ENCODE measurements at places on chromosomes 4 and X. TPM values are rescaled to one million over a fixed set of nuclear protein-coding genes. Genes with fewer than 3 reads are reported as not detected.
A peak's percentile ranks its signal among the peaks of the same experiment; 100 is the strongest.

- DNase-seq, result no peak
Measured at GRCh38 chr4:174449152-174449551, 73.1 kb downstream of the HPGD start.

DNA sequence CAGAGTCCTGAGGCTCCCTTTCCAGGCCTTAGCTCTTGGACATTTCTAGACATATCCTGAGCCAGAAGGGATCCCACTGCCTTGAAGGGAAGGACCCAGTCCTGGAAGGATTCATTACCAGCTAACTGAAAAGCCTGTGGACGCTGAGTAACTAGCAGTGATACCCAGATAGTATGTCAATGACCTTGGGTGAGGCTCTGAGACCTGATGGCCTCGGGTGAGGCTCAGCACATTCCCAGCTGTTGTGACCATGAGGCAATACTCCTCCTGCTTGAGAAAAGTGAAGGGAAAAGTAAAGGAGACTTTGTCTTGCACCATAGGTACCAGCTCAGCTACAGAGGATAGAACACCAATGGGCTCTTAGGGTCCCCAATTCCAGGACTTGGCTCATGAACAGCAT is 268.1 kb downstream of the DKK2 start:
- no peak for DNase-seq

- no peak for DNase-seq
Measured at GRCh38 chrX:115679460-115679859, 118.5 kb downstream of the PLS3 start.

DNA sequence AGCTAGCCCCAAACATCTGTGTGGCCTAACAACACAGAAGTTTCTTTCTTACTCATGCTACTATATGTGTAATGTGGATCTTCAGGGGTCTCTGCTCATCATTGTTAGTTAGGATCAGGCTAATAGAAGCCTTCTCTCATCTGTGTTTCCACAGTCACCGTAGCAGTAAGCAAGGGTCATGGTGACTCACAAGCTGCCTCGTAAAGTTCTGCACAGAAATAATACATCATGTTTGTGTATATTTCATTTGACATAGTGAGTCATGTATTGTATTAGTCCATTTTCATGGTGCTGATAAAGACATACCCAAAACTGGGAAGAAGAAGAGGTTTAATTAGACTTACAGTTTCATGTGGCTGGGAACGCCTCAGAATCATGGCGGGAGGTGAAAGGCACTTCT is 38.7 kb downstream of the SLC4A4 start:
- no peak for DNase-seq

DNA sequence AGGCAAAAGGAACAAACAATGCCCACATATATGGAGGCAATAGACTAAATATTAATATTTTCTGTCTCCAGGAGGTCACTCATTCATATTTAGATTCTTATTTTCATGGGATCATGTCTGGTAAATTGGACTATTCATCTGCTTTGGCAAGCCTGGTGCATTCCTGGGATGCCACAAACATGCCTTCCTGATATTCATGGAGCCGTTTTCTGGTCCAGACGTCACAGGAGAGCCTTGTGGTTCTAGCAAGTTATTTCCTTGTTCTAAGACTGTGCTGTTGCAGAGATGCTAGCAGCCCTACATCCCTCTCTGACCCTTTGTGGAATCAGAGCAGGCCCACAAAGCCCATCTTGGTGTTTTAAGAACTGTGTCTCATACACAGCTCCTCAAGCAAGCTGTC is 16.1 kb upstream of the EXOSC9 start:
- DNase-seq, result no peak

GRCh38 chrX:24037729-24038128 is 10.7 kb upstream of the KLHL15 start:
- DNase-seq, result no peak

DNA sequence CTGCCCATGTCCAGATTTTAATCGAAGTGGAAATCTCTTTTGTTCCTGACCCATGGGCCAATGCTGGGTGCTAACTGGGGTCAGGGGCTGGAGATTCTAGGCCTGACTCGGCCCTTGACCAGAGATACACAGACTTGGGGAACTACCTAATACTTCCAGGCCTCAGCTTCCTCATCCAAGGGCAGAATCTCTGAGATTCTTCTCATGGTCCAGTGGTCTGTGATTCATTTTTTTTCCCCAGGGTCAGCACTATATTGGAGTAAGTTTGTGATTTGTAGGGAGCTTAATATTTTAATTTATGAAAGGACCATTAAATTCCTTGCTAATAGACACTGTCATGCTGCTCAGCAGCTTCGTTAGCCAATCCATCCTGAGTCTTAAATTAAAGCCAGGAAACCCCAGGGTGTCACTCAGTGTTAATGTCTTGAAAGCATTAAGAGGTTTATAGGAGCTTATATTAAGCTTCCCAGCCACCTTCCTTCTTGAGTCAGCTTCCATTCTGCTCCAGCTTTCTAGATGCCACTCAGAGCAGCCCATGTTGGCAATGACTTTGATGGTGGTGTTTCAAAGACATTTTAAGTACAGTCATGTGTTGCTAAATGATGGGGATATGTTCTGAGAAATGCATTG is 27.0 kb upstream of the PROM1 start:
- no peak for DNase-seq

- no peak for DNase-seq
Measured at GRCh38 chrX:39772057-39772832, 325.5 kb downstream of the BCOR start.

GRCh38 chr4:10006231-10006600 is 15.1 kb downstream of the SLC2A9 start:
- peak; percentile 65 for DNase-seq

DNA sequence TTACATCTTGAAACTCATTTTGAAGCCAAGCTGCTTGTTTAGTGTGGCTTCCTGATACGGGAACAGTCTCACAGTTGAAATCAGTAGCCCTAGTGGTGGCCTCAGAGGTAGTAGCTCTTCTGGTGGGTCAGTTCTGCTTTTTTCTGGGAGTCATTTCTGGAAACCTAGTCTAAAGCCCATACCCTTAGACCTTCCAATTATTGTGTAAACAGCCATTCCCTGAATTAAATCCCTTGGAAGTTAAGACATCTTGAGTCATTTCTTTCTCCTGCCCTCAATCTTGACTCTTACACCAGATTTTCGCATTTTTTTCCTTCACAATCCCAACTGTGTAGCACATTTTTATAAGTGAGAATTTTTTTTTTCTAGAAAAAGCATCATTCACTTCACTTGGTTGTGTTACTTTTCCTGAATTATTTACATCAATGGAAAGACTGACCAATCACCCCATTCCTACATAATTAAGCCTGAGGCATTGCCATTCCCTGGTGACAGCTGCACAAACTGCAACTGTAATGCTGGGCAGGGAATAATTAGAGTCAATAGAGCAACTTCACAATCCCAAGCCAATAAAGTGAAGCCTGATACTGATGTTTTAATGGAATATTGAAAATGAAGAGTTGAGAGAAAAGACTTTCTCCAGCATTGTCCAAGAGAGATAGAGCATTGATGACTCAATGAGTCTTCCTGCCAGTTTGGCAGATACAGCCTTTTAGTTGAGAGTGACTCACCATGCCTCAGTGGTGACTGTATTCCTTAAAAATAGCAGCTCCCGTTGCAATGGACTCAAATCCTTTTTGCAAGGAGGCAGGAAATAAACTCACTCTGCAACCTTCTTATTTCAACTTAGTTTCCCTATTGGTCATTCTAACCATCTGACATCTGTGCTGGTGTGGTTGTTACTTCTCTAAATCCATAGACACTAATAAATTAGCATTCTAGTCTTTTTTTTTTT is 13.0 kb upstream of the SEPSECS start:
- no peak for DNase-seq

- DNase-seq, result no peak
Measured at GRCh38 chrX:45731448-45731847, 530.8 kb upstream of the DIPK2B start.

- no peak for DNase-seq
Measured at GRCh38 chr4:109334129-109335105, 32.0 kb upstream of the COL25A1 start.

- DNase-seq, result no peak
Measured at GRCh38 chr4:148845609-148846008, 403.4 kb upstream of the NR3C2 start.

GRCh38 chr4:122617597-122618593 is 3.0 kb downstream of the IL21 start:
- no peak for DNase-seq

- DNase-seq, result no peak
Measured at GRCh38 chrX:103913356-103914020, 48.9 kb upstream of the TMSB15B start.

DNA sequence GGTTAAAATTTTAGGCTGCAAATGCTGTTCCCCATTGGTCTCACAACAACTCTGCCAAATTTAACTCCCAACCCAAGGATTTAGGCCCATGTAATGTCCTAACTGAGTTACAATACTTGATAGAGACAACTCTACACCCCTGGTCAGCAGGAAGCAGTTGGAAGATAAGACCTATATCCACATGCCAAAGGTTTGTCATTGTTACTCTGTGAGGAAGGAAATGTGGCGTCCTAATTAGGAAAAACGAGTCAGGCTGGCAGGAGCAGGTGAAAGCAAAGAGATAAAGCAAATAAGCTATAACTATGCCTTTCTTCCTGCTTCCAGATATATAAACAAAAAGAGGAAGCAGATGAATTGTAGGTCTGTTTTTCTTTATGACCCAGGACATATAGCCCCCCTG is 69.1 kb downstream of the SPIN4 start:
- no peak for DNase-seq

- no peak for DNase-seq
Measured at GRCh38 chrX:50920132-50920531, 9.6 kb downstream of the BMP15 start.

- no peak for DNase-seq
Measured at GRCh38 chrX:83512111-83512510, 4.0 kb downstream of the POU3F4 start.

DNA sequence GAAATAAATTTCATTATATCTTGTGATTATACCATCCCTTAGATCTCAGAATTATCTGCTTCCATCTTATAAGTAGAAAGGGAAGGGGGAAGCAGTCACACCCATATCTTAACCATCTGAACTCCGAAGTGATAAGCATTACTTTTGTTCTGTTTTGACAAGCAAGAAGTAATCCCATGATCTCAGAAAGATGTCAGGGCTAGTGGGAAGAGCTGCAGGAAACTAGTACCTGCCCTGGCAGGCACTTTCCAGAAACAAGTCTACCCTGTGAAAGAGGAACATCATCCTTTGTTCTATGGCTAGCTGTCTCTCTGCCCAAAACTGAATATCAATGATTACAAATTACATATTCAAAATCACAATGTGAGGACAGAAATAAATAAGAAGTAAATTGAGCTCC is 244.4 kb downstream of the SPOCK3 start:
- no peak for DNase-seq

DNA sequence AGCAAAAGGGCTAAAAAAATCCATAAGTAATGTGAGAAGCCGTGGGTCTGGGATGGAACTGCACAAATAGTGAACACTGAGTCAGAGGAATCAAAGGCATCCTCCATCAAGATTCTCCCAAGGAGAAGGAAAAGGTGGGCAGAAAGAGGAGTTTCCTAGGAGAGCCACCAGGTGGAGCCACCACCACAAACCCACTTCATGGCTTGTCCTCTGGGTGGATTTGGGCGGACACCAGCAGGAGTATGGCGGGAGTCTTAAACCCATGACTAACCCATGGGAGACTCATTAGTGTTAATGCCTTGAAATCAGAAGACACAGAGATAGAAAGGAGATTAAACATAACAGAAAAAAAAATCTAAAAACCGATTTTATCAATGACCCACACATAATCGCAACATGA is 147.7 kb downstream of the SH3KBP1 start:
- DNase-seq, result peak; percentile 54

- DNase-seq, result no peak
Measured at GRCh38 chr4:40831146-40831907, 81.6 kb downstream of the NSUN7 start.

DNA sequence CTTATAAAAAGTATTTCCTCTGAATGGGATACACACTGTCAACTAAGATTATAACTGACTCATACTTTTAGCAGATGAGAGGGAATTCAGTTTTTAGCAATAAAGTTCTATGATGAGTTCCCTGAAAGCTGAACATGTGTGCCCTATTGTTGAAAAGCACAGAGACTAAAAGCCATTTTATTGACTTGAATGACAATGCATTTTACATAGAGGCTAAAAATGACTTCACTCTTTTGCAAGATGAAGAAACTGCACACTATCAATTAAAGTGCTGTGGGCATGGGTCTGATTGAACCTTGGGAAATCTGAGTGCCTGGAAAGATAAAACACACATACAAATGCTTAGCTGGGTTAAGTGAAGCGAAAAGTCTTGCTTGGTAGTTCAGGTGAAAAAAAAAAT is 633.4 kb downstream of the PDHA2 start:
- no peak for DNase-seq

GRCh38 chr4:6463311-6464289 is 8.8 kb downstream of the PPP2R2C start:
- DNase-seq, result peak; percentile 33

DNA sequence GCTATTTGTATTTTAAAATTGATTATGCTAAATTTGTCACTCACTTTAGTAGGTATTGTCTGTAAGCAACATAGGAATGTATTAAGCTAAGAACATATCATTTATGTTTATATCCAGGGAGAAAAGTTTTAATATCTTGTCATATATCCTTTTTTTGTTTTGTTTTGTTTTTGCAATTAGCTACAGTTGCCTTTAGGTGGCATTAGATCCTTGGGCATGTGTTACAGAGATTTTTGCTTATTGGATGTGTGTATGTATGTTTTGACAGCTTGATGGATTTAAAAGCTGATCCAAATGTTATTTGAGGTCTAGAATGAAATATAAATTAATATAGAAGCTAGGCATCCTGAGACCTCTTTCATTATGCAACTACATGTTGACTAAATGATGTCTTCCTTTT is 36.1 kb upstream of the OTUD4 start:
- DNase-seq, result no peak

DNA sequence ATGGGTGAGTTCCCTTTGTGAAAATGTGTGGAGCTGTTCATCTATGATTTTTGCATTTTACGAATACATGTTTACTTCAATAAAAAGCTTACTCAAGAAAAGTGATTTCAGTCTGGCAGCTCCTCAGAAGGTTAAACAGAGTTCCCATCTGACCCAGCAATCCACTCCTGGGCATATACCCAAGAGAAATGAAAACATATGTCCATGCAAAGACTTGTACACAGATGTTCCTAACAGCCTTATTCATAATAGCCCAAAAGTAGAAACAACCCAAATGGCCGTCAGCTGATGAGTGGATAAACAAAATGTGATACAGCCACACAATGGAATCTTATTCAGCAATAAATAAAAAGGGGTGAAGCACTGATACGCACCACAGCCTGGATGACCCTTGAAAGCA is 20.8 kb downstream of the CLCN4 start:
- no peak for DNase-seq

GRCh38 chr4:30719454-30720020 is 632 bp upstream of the PCDH7 start:
- DNase-seq, result peak; percentile 52

The MAGEA11 gene
- 0.10 TPM for total RNA-seq

The BGN gene
- 77.5 TPM for total RNA-seq

The CCNI gene
- total RNA-seq, result 238 TPM

The CXCL5 gene
- total RNA-seq, result not detected

The HTR2C gene
- total RNA-seq, result 0.75 TPM

The CC2D2A gene
- total RNA-seq, result 21.6 TPM

The FAM9B gene
- 0.65 TPM for total RNA-seq

The DKK2 gene
- 4.4 TPM for total RNA-seq

The OTUD6A gene
- not detected for total RNA-seq

The TEX13D gene
- total RNA-seq, result not detected

The ACTRT1 gene
- total RNA-seq, result not detected

The ADH7 gene
- total RNA-seq, result not detected

Measured in ureter (tissue), 1 donor.